ENCODE measurements at places on chromosomes 3 and 15.

DNA sequence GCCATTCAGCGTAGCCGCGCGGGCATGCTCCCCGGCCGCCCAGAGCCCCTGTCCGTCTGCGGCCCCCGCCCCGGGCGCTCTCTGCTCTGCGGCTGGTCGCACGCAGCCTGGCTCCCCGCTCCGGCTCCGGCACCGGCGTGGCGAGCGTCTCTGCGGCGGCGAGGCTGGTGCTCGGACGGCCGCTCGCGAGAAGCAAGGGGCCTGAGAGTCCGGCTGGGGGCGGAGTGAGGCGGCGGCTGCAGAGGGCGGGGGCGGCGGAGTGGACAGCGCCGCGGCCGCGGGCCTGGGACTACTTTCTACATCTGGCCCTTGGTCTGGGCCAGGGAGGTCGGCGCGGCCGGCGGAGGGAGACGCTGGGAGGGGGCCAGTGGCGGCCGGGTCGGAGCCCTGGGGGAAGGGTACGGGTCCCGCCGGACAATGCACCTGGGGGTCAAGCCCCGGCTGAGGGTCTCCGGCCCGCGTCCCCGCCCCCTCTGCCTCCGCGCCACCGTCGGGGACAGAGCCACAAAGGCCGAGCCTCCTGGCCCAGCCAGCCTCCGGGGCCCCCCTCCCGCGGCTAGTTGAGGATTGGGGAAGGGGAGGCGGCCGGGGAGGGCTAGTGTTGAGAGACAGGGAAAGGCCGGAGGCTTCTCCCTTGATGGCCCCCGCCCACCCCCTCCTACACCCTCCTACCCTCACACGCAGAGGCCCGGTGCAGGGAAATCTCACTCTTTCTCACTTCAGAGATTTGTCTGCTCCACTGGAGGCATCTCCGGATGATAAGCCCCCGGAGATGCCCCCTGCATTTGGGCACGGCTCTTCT, at the start of gene PRTG:
PRTG (minus strand) TSS at position 226 of the 802 bp plus-strand sequence; CDS start at position 5, 221 bp downstream.
- peak; percentile 52 for DNase-seq

- no peak for DNase-seq
These were observed 6.7 kb downstream of the VGLL3 start for GRCh38 chr3:86984271-86984670.

GRCh38 chr3:116640109-116640508, 69.5 kb upstream of the TUSC7 start:
- DNase-seq: no peak

GRCh38 chr15:31360843-31361763, 34.5 kb downstream of the KLF13 start:
- no peak for DNase-seq

- DNase-seq: no peak
These were observed 311.8 kb downstream of the TBC1D5 start for GRCh38 chr3:17430582-17430981.

- no peak for DNase-seq
These were observed 1.0 kb downstream of the EOMES start for GRCh38 chr3:27720899-27721716.

GRCh38 chr3:146314871-146315270, 64.0 kb upstream of the PLSCR4 start:
- no peak for DNase-seq

DNA sequence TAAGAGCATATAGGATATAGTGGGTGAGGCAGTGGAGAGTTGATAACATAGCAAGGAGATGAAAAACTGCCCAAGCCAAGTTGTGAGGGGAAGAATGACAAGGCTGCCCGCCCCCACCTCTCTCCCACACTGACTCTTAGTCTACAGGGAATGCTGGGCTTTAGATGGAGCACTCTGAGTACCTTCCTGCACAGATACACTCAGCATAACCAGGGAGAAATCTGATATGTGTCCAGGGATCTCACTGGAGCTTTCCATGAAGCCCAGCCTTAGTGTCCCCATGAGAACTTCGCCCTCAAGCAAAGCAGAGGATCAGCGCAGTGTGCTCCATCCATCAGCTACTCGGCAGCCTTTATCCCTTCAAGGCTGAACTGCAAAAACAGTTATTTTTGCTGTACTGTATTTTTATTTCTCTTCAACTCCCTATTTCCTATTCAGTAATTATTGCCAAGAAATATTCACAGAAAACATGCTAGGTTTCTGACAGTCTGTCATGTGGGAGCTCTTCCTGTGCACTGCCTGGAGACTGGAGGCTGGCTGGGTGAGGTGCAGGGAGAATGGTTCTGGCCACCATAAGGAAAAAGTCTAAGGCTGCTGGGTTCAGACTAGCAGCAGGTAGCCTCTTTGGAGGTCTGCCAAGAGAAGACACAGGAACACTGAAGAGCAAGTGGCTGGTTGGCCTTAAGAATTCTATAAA, 475.2 kb upstream of the PPP2R3A start:
- DNase-seq: no peak

DNA sequence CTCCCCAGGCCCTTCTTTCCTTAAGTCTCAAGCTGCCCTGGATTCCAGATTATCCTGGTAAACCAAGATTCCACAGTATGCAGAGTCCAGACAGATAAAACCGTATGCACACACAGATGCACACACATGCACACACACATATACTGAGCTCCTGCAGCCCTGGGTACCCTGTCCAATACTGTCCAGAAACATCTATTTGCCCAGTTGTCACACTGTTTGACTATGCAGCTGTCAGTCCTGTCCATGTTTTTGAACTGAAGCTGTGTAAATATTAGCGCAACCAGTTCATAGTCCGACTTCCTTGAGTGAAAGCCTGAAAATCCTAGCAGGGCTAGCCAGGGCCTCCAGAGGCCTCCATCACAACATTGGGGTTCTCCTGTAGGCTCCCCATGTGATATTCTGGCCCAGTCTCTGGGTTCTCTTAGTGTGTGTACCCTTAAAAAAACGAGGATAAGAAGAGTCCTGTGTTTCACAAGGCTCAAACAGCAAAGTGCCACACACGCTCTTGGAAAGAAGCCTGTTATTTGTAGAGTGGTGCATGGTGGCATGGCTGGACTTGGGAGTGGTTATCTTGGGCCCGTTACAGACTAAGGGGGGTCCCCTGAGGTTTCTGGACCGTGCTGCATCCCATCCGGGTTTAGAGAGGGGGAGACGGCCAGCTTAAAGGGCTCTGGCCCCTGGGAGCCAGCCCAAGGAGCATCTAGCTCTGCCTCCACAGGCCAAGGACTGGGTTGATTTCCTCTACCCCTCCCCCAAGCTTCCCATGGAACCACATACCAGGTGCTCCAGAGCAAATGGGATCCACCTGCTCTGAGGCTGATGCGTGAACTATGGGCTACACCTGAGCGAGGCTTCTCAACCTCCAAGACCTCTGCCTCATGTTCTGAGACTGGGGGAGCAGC, 108.3 kb downstream of the IQSEC1 start:
- no peak for DNase-seq

DNA sequence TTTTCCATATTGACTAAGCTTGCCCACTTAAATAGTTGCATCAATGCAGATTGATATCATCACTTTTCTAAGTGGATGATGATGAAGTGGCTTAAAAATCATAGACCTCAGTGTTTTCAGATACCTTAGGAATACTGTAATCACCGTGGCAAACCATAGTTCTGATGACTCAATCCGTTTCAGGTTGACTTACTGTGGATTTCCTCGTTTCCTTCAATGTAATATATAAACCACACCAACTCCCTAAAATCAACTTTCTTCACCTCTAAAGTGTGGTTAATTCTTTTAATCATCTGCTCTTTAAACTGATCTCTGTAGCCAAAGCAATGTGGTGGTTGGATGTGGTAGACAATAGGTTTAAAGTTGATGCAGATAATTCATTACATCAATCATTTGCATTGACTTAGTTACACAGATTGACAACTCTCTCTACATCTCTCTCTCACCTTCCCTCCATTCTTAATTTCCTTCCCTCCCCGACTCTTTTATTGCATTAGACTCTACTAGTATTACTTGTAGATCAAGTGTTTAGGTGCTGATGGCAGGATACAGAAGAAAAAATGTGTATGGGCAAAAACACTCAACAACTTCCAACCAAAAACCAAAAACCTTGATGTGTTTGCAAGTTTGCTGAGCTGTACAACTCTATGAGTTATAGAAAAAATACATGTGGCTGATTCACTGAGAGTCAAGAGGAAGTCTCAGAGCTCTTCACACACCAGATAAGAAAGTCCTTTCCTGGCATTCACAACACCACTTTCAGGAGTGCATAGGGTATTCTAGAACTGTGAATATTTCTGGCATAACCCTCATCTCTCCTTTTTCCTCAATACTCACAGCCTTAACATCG, 243.5 kb downstream of the NFKBIZ start:
- no peak for DNase-seq

- DNase-seq: no peak
These were observed 29.6 kb upstream of the CHMP2B start for GRCh38 chr3:87197531-87197930.

- peak; percentile 48 for DNase-seq
These were observed 100.1 kb downstream of the ABI3BP start for GRCh38 chr3:100893108-100893507.

GRCh38 chr3:130258532-130258952, 86.9 kb upstream of the COL6A5 start:
- DNase-seq: no peak

- DNase-seq: no peak
These were observed 36.3 kb downstream of the SRGAP3 start for GRCh38 chr3:9213019-9213634.

GRCh38 chr15:65835447-65835846, 33.8 kb upstream of the RAB11A start:
- DNase-seq: no peak

DNA sequence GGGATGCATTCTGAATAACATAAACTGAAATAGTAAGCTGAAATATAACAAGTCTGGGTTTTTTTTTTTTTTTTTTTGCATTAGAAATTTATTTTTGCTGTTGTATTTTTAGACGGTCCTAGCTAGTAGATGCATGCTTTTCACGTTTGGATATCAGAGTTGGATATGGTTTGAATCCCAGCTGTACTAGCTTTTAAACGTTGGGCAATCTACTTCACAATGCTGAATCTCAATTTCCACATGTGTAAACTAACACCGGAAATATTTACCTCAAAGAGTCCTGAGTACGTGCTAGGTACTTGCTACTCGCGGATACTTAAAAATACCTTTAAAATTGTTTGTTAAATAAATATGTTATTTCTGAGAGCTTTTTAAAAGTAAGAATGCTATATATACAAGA, 139.8 kb downstream of the BBX start:
- DNase-seq: no peak

GRCh38 chr3:82080261-82080660, 318.8 kb upstream of the GBE1 start:
- no peak for DNase-seq

- DNase-seq: peak; percentile 31
These were observed 654 bp downstream of the SUSD5 start for GRCh38 chr3:33217866-33218445.

DNA sequence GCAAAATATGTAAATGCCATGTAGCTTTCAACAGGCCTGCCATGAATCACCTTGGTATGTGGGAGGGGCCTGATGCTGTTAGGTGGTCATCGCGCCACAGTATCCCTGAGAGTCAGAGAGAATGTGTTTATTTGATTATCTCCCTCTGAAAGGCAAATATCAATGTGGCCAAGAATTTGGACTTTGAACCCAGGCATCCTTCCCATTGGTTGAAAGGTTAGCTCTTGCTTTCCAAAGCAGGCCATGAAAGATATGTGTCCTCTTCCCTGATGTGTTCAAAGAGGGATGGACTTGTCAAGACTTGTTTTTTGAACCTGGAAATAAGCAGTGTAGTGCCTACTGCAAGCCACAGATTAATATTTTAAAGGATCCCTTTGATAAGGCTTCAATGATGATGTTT, 36.7 kb downstream of the SRP14 start:
- DNase-seq: no peak

DNA sequence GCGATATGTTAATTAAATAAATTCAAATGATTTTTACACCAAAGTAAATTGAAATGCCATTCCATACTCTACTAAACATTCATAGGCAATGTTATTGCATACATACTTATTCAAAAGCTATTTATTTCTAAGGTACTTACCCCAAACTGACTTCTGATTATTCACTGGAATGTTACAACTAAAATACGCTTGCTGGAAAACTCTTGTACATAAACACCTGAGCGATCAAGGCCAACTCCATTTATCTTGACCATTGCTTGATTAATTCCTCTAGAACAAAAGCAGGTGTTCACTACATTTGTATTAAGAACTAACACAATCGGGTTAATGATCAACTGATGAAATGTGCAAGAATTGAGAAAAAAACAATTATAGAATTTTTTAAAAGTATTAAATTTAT, at the start of gene SERPINI2:
SERPINI2 (minus strand) TSS at position 180 of the 400 bp plus-strand sequence. CDS start 2,208 bp downstream, outside the sequence.
- DNase-seq: no peak

DNA sequence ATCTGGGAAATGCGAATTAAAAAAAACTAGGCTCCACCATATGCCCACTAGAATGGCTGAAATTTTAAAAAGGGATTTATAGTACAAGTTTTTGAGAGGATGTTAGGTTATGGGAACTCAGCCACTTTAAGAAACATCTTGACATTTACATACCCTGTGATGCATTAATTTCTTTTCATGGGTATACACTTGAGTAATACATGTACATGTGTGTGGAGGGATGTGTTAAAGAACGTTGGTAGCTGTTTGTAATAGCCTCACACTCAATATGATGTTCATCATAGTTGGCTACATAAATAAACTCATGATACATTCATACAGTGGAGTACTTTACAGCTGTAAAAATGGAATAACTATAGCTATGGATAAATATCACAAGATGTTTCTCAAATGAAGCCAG, 40.9 kb downstream of the MEF2A start:
- no peak for DNase-seq

DNA sequence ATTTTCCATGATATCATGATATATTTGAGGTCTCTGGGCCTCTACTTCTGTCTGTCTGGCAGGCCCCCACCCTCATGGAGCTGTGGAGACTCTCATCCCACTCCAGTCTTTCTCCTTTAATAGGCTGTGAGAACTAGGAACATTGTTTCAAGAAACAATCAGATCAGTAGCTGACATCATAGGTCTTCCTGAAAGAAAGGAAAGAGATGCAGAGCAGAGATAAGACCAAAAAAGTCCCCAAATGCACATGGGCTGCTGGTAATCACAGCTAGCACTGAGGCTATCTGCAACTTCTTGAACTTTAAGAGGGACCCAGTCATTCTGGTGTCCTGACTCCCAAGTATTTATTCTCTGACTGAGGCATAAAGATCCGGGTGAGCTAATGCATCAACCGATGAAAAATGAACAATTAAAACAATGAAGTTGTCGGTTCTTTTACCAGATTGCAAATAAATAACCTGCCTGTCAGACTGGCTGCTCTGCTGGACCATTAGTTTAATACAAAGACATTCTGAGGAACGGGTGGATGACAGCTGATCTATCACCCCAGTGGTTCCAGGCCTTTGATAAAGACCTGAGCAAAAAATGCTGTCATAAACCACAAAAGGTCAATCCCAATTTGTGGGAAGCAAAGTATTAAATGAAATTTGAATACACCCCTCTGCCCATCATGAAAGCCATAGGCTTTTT, 780.8 kb upstream of the GOLIM4 start:
- DNase-seq: no peak

- DNase-seq: peak; percentile 6
These were observed 603 bp downstream of the SCAPER start for GRCh38 chr15:76904461-76905012.

DNA sequence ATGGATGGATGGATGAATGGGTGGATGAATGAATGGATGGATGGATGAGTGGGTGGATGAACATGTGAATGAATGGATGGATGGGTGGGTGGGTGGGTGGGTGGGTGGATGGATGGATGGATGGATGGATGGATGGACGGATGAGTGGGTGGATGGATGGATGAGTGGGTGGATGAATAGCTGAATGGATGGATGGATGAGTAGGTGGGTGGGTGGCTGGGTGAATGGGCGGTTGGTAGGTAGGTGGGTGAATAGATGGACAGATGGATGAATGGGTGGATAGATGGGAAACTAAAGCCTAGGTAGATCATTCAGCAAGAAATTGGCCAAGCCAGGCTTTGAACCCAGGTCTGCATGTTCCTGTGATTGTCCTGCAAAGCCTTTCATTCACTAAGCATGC, 155.6 kb downstream of the WNT5A start:
- no peak for DNase-seq

Measured in foreskin melanocyte (primary cell).